ENCODE measurements at places on chromosomes 5 and 9.

GRCh38 chr5:81631124-81631523 is 119.8 kb downstream of the SSBP2 start:
- peak; percentile 12 for DNase-seq

DNA sequence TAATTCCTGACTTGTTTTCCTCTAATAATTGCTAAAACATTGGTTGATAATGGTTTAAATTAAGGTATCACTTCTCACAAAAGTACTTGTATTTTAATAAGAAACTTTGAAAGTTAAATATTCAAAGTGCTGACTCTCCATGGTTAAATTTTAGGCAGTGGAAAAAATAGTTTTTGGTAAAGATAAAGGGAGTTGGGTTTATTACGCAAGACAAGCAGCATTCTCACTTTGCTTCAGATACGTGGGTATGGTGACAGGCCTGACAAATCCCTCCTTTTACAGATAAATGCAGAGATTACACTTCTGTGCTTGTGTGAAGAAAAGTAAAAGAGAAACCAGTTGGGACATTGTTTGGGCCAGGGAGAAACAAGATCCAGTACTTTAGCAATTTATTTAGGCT is 14.5 kb upstream of the FAM170A start:
- DNase-seq, result no peak

GRCh38 chr9:81801190-81801589 is 111.8 kb upstream of the TLE1 start:
- DNase-seq, result no peak

GRCh38 chr9:136255896-136256890 is 10.6 kb upstream of the QSOX2 start:
- DNase-seq, result no peak

- DNase-seq, result no peak
Observed at GRCh38 chr9:133362359-133363044, 6.2 kb downstream of the SURF2 start.

GRCh38 chr9:134757216-134757975 is 115.8 kb downstream of the COL5A1 start:
- no peak for DNase-seq

GRCh38 chr5:24110004-24110615 is 534.7 kb downstream of the CDH10 start:
- DNase-seq, result no peak

- DNase-seq, result no peak
Observed at GRCh38 chr5:104096451-104096850, 533.9 kb upstream of the NUDT12 start.

DNA sequence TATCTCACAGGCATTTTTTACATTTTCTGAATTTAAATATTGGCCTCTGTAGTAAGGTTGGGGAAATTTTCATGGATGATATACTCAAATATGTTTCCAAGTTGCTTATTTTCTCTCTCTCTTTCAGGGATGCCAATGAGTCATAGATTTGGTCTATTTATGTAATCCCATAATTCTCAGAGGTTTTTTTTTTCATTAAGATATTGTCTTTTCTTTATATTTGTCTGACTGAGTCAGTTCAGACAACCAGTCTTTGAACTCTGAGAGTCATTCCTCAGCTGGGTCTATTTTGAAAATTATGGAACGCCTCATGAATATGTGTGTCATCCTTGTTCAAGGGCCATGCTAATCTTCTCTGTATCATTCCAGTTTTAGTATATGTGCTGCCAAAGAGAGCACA is 223.2 kb downstream of the PCSK1 start:
- no peak for DNase-seq

DNA sequence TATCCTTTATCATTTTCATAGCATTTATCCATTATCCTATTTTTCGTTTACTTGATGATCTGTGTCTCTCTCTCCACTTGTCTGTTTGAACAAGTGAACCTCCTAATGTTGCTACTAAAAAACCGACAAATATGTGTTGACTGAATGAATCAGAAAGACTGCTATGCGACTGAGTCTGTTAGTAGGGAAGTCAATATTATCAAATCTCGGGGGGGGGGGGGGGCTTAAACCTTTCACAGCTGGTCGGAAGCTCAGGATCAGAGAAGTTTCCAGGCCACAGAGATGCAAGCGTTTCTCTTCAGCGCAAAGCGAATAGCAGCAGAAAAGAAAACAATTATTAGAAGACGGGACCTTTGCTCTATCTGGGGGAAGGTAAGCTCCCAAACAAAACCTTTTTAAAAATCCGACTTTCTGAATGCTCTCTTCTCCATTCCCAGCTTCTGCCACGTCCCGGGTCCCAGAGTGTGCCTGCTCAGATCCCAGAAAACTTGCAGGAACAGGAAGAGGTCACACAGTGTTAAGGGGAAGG is 412 bp downstream of the RIOK2 start:
- DNase-seq, result no peak

GRCh38 chr9:26863074-26863473 is 29.5 kb downstream of the CAAP1 start:
- DNase-seq, result no peak

All from T-helper 1 cell (primary cell).